Psoas muscle (tissue), 8 donors: ENCODE measurements at places on chromosomes 7 and 10.
A peak's percentile ranks its signal among the peaks of the same experiment; 100 is the strongest.

DNA sequence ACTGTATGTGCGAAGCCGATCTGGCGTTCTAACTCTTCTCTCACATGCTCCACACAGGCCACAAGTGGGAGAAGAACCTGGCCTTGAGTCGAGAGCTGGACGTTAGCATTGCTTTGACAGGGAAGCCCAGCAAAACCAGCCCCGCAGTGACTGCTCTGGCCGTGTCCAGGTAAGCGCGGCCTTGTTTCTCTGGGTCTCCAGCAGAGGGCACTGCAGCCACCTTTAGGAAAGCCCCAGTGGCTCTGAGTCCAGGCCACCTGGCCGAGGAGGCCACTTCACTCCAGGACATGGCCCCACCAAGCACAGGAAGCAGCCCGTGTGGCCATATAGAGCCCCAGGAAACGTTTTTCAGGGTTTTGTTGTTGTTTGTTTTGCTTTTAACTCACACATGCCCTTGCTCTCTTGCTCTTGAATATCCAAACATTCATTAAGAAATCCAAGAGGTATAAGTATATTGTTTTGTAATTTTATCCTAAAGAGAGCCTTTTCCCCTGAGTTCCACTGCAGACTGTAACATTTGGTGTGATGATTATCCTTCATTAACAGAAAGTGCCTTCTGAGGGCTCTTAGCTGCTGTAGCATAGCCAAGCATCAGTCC is 41.8 kb upstream of the LRRC18 start:
- no peak overlapping the region for H3K27ac ChIP-seq
- H3K27me3 ChIP-seq = no peaks in the 10 kb centered on the region
- H3K36me3 ChIP-seq = no peaks in the 10 kb centered on the region
- no peak overlapping the region for H3K4me3 ChIP-seq
- H3K4me1 ChIP-seq = no peaks in the 10 kb centered on the region
- peak; percentile 76 for DNase-seq

DNA sequence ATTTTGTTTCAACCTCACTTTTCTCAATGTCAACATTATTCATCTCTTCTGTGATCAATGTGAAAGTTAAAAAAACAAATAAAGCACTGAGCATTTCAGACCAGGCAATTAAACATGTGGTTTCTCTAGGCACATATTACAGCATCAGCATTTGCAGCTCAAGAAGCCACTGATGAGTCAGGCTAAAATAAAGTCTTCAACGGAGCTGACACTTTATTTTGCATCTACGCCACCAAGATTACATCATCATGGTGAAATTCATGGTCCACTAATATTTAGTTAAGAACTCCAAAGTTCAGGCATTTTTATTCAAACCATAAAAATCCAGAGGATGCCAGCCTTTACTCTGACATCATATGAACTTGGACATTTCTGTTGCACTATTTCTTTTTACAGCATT is 33.0 kb downstream of the MAGI2 start:
- no peak overlapping the region for H3K4me3 ChIP-seq
- H3K27me3 ChIP-seq = no peaks in the 10 kb centered on the region
- no peak for DNase-seq
- H3K36me3 ChIP-seq = no peaks in the 10 kb centered on the region
- no peak overlapping the region for H3K27ac ChIP-seq
- H3K4me1 ChIP-seq = no peaks in the 10 kb centered on the region

- H3K36me3 ChIP-seq = peaks cover 25% of the 10 kb centered on the region
- H3K27me3 ChIP-seq = no peaks in the 10 kb centered on the region
- DNase-seq = no peak
- no peak overlapping the region for H3K4me3 ChIP-seq
- H3K27ac ChIP-seq = no peak overlapping the region
These were observed 90.1 kb upstream of the CYP26C1 start for GRCh38 chr10:92970301-92971070.

GRCh38 chr10:75770626-75771081 is 339.2 kb downstream of the LRMDA start:
- peaks cover 4% of the 10 kb centered on the region for H3K4me1 ChIP-seq
- peak; percentile 41 for DNase-seq
- no peaks in the 10 kb centered on the region for H3K36me3 ChIP-seq
- H3K27ac ChIP-seq = no peak overlapping the region

DNA sequence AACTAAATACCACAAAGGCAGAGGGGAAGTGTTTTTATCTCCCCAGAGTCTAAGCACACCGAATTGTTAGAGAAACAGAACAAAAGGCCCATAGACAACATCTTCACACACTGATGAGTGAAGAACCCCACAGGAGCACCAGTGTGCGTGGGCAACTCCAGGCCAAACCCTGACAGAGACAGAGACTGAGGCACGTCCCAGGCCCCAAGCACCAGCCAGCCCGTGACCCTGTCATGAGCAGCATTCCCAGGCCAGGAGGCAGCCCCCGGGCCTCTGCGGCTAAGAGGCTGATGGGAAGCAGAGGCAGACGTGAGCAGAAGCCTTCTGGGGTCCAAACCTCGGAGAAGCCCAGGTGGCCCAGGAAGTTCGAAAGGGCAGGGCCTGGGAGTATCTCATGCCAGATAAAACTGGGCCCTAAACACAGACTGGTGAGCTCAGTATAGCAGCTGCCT is 184.4 kb downstream of the TCERG1L start:
- no peaks in the 10 kb centered on the region for H3K36me3 ChIP-seq
- peaks cover 6% of the 10 kb centered on the region for H3K27me3 ChIP-seq
- no peak for DNase-seq

- H3K27ac ChIP-seq = no peak overlapping the region
- no peak overlapping the region for H3K4me3 ChIP-seq
- no peaks in the 10 kb centered on the region for H3K36me3 ChIP-seq
- H3K27me3 ChIP-seq = no peaks in the 10 kb centered on the region
- DNase-seq = no peak
These were observed 25.6 kb upstream of the ELFN1 start for GRCh38 chr7:1644341-1645070.

DNA sequence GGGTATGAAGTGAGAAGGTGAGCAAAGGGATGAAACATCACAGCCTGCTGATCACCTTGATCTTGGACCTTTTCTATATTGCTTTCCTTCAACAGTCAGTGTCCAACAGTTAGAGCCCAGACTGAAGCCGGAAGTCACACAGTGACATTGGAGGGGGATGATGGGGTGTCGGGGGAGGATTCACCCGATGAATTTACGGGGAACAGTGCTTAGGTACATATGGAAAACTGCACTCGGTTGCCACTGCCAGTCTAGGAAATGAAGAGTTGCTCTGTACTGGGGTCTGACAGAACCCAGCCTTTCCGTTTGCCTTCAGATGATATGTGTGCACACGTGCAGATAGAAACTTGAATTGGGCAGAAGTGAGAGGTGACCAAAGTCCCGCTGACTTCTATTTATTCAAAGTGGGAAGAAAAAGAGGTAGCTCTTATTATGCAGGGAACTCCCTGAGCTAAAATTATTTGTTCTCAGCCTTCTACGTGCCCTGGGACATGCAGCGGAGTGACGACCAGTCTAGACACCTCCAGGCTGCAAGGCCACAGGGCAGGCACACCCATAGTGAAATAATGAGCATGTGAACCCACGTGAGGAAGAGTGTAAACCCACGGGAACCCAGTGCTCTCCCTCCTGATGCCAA is 107.2 kb upstream of the INHBA start:
- H3K27me3 ChIP-seq = no peaks in the 10 kb centered on the region
- no peak for DNase-seq
- H3K27ac ChIP-seq = no peak overlapping the region

DNA sequence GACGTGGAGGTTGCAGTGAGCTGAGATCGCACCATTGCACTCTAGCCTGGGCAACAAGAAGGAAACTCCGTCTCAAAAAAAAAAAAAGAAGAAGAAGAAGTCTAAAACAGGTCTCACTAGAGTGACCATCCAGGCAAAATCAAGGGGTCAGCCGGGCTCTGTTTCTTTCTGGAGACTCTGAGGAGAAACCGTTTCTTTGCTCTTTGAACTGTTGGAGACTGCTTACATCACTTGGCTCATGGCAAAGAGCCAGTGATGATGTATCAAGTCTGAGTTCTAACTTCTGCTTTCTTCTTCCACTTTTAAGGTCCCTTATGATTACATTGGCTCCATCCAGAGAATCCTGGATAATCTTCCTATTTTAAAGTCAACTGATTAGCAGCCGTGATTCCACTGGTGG is 306.8 kb downstream of the WDR11 start:
- no peak overlapping the region for H3K4me3 ChIP-seq
- H3K36me3 ChIP-seq = no peaks in the 10 kb centered on the region
- H3K4me1 ChIP-seq = no peaks in the 10 kb centered on the region
- no peak for DNase-seq

DNA sequence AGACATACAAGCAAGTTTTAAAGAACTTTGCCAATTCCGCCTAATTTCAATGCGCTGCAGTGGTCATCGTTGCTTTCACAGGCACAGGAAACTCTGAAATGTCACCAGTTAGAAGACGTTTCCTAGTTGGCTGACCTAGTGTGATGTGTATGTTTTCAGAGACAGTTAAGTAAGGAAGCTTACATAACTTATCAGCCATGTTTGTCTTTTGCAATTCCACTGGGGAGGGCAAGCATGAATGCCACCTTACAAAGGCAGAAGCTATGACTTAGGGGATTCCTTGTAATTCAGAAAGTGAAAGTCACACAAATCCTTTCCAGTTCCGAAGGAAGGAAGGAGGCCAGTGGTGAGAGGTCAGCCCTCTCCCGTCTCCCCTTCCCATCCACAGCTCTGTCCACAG is 15.0 kb upstream of the NPS start:
- no peak overlapping the region for H3K4me3 ChIP-seq
- no peaks in the 10 kb centered on the region for H3K4me1 ChIP-seq
- no peak for DNase-seq

DNA sequence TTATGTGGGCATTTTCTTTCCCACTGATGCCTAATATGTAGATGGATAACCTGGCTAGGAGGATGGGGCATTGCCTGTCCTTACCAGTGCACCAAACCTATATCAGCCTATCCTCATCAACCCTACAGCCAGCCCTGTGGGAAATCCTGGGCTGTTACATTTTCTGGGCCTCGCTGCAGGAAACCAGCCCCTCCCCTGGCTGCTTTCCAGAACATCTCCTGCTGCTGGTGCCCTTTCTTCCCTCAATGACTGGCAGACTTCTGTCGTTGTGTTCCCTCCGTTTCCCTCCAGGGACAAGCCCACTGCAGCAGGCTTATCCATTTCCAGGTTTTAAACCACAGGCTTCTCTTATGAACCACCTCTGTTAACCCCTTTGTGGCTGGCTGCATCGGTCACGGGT is 486.1 kb upstream of the COBL start:
- no peak overlapping the region for H3K27ac ChIP-seq
- H3K36me3 ChIP-seq = no peaks in the 10 kb centered on the region
- H3K4me3 ChIP-seq = no peak overlapping the region
- no peaks in the 10 kb centered on the region for H3K4me1 ChIP-seq
- no peak for DNase-seq

- no peak overlapping the region for H3K4me3 ChIP-seq
- H3K27me3 ChIP-seq = no peaks in the 10 kb centered on the region
- peak overlapping the region; percentile 94 for H3K27ac ChIP-seq
- peaks cover 13% of the 10 kb centered on the region for H3K4me1 ChIP-seq
- H3K36me3 ChIP-seq = no peaks in the 10 kb centered on the region
These were observed 6.1 kb upstream of the UBE2H start for GRCh38 chr7:129958643-129959470.

DNA sequence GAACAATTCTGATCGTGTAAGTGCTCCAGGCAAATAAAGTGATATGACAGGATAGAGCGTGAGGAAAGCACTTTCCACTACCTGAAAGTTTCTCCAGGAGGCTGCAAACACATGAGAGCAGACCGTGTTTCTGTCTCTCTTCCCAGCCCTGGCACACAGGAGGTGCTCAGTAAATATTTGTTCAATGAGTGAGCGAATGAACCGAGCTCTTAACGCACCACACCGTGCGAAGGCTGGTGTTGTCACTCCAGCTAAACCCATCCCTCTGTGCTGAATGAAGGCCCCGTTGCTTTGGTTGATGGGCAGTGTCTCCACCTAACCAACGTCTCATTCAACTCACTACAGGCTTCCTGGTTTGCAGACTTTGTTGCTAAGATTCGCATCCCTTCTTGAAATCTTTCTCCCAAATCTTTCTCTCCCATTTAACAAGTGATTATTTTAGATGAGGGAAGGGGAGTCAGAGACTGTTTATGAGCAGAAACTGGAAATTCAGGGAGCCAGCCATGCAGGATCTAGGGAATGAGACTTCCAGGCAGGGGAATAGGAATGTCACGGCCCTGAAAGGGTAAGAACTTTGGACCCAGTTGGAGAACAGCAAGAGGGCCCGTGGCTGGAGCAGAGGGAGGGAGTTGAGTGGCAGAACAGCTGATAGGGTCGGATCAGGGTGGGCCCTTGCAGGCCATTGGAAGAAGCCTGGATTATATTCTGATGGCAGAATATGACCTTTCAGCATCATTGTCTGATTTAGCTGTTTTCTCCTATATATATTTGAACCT is 282.6 kb downstream of the CAMK1D start:
- no peaks in the 10 kb centered on the region for H3K4me1 ChIP-seq
- H3K27ac ChIP-seq = no peak overlapping the region
- no peak for DNase-seq
- no peaks in the 10 kb centered on the region for H3K27me3 ChIP-seq
- no peak overlapping the region for H3K4me3 ChIP-seq

DNA sequence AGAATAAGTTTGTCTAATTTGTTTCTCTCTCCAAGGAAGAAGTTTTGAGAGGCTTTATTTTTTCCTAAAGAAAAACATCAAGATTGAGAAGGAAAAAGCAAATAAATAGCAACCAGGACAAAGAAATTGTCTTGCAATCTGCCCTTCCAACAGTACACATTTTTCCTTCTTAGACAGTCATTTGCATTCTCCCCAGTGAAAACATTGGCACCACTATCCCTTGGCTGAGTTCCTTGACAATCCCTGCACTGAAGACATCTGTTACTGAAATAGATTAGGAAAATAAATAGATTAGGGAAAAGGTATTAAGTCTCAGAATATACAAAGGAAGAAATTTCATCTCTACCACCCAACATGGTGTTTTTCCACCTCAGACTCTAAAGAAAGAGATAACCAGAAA is 12.2 kb upstream of the TMEM243 start:
- no peak overlapping the region for H3K4me3 ChIP-seq
- H3K36me3 ChIP-seq = no peaks in the 10 kb centered on the region
- no peaks in the 10 kb centered on the region for H3K27me3 ChIP-seq
- H3K27ac ChIP-seq = no peak overlapping the region
- peaks cover 3% of the 10 kb centered on the region for H3K4me1 ChIP-seq

DNA sequence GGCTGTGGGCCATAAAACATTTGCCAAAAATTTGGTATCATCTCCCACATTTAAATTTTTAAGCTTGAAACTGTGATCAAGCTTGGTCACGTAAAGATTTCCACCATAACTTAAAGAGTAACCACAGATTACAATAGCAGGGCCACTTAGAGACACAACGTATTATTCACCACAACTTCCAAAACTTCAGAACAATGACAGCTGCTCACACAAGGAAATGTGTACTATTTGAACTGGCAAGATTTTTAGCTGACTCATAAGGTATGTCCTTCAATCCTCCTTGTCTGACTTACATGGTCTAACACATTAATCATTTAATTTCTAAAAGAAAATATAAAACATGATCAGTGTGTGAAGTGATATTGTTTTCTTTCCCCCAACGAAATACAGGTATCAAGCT is 234.5 kb downstream of the PARD3 start:
- no peak for DNase-seq
- no peak overlapping the region for H3K27ac ChIP-seq
- H3K27me3 ChIP-seq = no peaks in the 10 kb centered on the region
